Amniotic stem cell (primary cell): ENCODE measurements at places on chromosomes 16 and 17.

GRCh38 chr17:412211-413015 is 59.8 kb upstream of the RPH3AL start:
- DNase-seq, result peak; percentile 45

DNA sequence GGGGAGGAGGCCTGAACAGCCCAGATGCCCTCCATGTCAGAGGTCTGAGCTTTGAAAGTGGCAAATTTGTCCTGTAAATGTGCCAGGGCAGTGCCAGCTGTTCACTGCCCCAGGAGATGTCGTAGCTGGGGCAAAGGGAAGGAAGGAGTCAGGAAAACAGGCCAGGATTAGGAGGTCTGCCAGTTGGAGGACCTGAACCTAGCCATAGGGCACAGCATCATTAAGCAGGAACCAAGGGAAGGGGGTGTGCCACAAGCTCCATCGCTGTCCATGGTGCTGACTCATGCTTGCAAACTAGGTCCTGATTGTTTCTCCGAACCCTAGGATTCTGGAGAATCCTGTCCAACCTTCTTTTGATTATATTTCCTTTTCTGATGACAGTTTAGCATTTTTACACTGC is 124.2 kb downstream of the TMEM132E start:
- no peak for DNase-seq

GRCh38 chr16:78503602-78504001 is 404.1 kb downstream of the WWOX start:
- DNase-seq, result no peak

GRCh38 chr16:53558710-53559109 is 55.7 kb upstream of the AKTIP start:
- no peak for DNase-seq

DNA sequence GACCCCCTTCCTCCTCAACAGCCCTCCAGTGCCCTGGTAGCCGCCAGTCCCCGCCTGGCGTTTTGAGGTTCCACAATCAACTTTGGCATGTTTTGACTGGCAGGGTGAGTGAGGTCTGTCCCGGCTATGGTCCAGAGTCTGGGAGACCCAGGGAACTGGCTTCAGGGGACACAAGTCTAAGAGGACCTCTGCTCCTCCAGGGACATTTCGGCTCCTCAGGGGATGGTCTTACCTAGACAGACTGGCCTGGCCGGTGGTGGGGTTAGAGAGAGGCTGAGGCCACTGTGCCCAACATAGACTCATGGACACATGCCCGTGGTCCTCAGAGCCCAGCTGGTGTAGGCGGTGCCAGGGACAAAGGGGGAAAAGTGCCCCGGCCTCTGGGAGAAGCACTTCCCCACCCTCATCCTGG is 2.2 kb downstream of the TMC8 start:
- no peak for DNase-seq

DNA sequence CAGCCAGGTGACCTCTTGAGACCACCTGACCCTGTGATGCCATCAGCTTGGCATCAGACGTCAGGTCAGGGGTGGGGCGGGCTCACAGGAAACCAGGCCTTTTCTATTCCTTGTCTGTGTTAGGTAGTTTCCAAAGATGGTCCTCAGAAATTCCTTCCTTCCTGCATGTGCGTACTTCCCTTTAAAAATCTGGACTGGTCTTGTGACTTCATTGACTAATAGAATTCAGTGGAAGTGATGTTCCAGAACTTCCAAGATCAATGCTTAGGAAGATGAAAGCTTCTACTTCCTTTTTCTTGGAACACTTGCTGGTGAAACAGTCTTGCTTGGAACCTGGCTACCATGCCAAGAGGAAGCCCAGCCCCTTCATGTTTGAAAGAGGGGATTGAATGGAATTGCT is 10.0 kb upstream of the N4BP1 start:
- no peak for DNase-seq

- no peak for DNase-seq
Observed at GRCh38 chr16:10920726-10921427, 21.4 kb downstream of the DEXI start.

DNA sequence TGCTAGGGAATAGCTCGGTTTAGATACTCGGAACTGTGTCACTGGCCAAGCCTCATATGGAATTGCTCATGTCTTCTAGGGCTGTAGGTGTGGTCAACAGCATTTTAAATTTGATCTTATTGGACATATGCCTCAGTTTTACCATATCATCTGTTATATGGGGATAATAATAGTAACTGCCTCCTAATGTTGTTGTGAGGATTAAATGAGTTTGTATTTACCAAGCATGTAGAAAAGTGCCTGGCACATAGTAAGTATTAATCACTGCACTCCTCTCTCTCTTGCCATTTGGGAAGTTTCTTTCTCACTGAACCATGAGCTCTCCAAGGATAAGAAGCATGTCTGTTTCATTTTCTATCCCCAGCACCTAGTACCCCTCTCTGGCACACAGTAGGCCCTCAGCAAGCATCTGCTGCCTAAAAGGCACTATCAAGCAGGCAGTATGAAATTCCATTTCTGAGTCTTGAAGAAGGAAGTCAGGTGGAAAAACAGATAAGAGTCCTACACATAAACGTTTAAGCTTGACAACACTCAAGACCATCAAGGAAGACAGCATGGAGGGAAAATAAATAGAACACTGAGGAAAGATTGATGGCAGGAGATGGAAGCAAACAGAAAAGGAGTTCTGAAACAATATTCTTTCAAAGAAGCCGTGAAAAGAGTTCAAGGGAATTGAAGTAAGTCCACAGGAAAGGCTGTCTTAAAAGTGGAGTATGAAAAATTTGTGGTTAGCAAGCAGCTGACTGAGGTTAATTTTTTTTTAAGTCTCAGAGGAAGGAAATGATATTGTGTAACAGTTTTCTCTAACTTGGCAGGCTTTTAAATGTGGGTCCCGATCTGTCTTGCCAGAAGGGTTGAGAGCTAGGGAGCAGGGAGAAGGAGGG is 2.2 kb upstream of the ATP6V0A1 start:
- DNase-seq, result peak; percentile 41

GRCh38 chr17:17935321-17936271 is 36.6 kb downstream of the TOM1L2 start:
- peak; percentile 57 for DNase-seq
